ENCODE measurements at places on chromosomes 1 and 21. TPM values are rescaled to one million over a fixed set of nuclear protein-coding genes. Genes with fewer than 3 reads are reported as not detected.

Gene MYBPHL
- not detected for total RNA-seq

- no peak for DNase-seq
These were observed 9.6 kb downstream of the RBM15 start for GRCh38 chr1:110348771-110349170.

- DNase-seq: no peak
These were observed 9.8 kb upstream of the ALPL start for GRCh38 chr1:21499283-21499950.

Gene FCRL6
- not detected for total RNA-seq

Gene OR10Z1
- total RNA-seq: not detected

GRCh38 chr1:161153176-161153575, 602 bp upstream of the UFC1 start:
- no peak for DNase-seq

Gene MORC3
- total RNA-seq: 49.6 TPM

All from SJSA1 (cell line).